ENCODE measurements at places on chromosomes 2 and 18. TPM values are rescaled to one million over a fixed set of nuclear protein-coding genes. Genes with fewer than 3 reads are reported as not detected.

DNA sequence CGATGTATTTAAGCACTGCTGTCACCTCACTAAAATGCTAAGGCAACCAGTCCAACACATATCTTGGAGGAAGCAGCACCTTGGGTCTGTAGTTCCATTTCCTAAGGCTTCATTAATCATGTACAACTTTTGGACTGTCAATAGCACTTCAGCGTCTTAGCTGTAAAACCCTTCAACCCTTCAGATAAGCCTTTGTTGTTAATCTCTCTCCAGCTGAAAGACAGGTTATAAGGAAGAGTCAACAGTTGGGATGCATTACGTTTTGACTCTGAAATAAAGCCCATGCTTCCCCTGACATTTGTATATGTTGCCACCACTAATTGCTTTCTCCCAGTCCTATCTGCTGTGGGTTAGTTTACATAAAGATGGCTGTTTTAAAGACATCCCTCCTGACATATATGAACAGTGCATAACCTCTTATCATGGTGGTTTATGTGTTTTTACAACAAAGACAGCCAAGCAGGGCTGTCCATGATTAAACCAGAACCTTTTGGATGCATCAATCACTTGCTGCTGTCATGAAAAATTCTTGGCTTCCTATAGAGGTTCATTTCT, 81.5 kb downstream of the EPHA4 start:
- no peaks in the 10 kb centered on the region for H3K36me3 ChIP-seq
- no peak overlapping the region for H3K4me3 ChIP-seq
- H3K4me1 ChIP-seq, result no peaks in the 10 kb centered on the region
- no peaks in the 10 kb centered on the region for H3K27me3 ChIP-seq

- no peaks in the 10 kb centered on the region for H3K36me3 ChIP-seq
- H3K27me3 ChIP-seq, result no peaks in the 10 kb centered on the region
- no peaks in the 10 kb centered on the region for H3K4me1 ChIP-seq
- H3K4me3 ChIP-seq, result no peak overlapping the region
- no peak overlapping the region for H3K27ac ChIP-seq
- no peak for DNase-seq
These were observed 57.9 kb upstream of the SPHKAP start for GRCh38 chr2:228239207-228239906.

- H3K27me3 ChIP-seq, result no peaks in the 10 kb centered on the region
- DNase-seq, result no peak
- no peak overlapping the region for H3K27ac ChIP-seq
- H3K4me3 ChIP-seq, result no peak overlapping the region
These were observed 1919.9 kb upstream of the LRRTM1 start for GRCh38 chr2:82224301-82224940.

DNA sequence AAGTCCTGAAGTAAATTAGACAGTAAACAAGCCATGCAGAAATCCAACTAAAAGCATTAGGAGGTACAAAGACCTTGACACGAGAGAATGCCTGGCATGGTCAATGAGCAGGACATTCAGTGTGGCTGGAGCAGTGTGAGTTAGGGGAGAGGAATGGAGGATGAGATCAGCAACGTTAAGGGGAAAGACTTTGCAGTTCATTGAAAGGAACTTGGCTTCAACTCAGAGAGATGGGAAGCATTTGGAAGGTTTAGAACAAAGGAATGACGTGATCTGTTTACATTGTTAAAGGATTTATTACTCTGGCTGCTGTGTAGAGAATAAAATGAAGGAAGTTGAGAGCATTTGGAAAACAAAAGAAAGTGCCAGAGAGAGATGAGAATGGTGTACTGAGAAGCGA, 621.3 kb downstream of the XIRP2 start:
- no peak overlapping the region for H3K4me3 ChIP-seq
- no peak overlapping the region for H3K27ac ChIP-seq
- DNase-seq, result no peak
- H3K4me1 ChIP-seq, result no peaks in the 10 kb centered on the region
- no peaks in the 10 kb centered on the region for H3K27me3 ChIP-seq

- H3K27me3 ChIP-seq, result no peaks in the 10 kb centered on the region
- DNase-seq, result no peak
- no peak overlapping the region for H3K27ac ChIP-seq
- H3K36me3 ChIP-seq, result no peaks in the 10 kb centered on the region
- peaks cover 32% of the 10 kb centered on the region for H3K4me1 ChIP-seq
- H3K4me3 ChIP-seq, result no peak overlapping the region
These were observed 9.8 kb downstream of the PRLH start for GRCh38 chr2:237575869-237576862.

DNA sequence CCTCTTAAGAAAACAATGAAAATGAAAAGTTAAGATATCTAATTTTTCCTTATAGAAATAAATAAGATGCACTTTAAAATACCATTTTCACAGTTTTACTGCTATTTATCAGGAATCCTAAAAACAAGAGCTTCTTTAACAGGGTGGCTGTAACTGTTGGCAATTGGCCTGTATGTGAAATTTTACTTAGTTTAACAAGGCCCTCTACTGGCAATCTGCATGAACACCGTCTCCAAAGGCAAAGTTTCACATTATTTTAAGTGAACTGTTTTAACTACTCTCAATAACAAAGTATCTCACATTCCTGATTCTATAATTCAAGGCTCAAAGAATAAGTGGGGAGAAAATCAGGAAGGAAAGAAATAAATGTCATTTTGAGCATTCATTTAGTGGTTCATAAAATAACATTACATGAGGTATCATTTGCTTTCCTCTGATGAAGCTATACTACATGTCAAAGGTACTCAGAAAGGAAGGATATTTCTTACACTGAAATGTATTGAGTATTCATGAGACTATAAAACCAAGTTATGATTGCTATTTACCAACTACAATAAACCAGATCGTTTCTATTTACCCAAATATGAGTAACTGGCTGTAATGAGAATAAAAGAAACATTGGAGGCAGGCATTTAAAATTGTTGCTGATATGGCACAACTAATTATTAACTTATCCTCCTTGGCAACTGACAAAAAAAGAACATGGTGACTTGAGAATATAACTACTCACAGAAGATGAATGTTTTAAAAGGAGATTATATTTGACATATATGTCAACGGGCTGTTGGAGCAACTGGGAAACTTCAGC, 7.0 kb downstream of the NCKAP5 start:
- no peaks in the 10 kb centered on the region for H3K36me3 ChIP-seq
- H3K4me1 ChIP-seq, result no peaks in the 10 kb centered on the region
- no peak for DNase-seq
- no peaks in the 10 kb centered on the region for H3K27me3 ChIP-seq
- H3K27ac ChIP-seq, result no peak overlapping the region

DNA sequence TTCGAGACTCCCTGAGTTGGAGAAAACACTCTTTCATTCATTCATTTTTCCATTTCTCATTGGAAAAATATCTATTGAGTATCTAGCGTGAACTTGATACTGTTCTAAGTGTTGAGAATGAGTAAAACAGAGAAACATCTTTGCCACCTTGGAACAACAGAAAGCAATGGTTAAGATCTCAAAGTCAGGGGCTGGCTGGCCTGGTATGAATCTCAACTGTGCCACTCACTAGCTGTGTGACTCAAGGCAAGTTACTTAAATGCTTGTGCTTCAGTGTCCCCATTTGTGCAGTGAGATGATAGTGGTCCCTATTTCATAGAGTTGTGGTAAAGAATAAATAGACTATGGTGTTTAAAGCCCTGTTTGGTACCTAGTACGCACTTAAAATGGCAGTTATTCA, 415.2 kb downstream of the NBAS start:
- H3K4me1 ChIP-seq, result no peaks in the 10 kb centered on the region
- no peak overlapping the region for H3K27ac ChIP-seq
- no peak for DNase-seq
- H3K27me3 ChIP-seq, result no peaks in the 10 kb centered on the region

GRCh38 chr2:130912471-130912870, 75.8 kb downstream of the ARHGEF4 start:
- H3K27me3 ChIP-seq, result peaks cover 39% of the 10 kb centered on the region
- peak; percentile 74 for DNase-seq
- no peak overlapping the region for H3K4me3 ChIP-seq
- H3K4me1 ChIP-seq, result no peaks in the 10 kb centered on the region
- H3K36me3 ChIP-seq, result no peaks in the 10 kb centered on the region

- no peaks in the 10 kb centered on the region for H3K36me3 ChIP-seq
- no peak for DNase-seq
- no peak overlapping the region for H3K4me3 ChIP-seq
- no peaks in the 10 kb centered on the region for H3K4me1 ChIP-seq
- H3K27me3 ChIP-seq, result no peaks in the 10 kb centered on the region
These were observed 273.1 kb downstream of the TSN start for GRCh38 chr2:122028371-122029100.

DNA sequence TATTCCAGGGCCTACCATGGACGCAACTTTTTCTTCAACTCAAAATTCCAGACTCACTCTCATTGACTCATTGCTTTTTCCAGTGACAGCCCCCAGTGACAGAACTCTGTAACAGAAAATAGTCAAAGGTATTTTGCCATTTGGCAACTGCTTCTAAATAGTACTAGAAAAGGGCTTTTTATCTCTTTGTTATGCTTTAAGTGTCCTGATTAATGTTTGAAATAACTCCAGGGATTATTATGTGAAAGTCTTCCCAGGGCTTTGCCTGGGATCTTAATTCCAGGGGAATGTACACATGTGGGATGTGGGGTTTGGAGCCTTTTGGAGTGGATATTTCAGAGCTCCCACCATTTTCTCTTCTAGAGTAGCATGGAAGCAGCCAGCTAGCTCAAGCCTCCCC, 198.8 kb downstream of the KCNS3 start:
- H3K4me1 ChIP-seq, result peaks cover 11% of the 10 kb centered on the region
- DNase-seq, result no peak
- no peaks in the 10 kb centered on the region for H3K36me3 ChIP-seq
- no peaks in the 10 kb centered on the region for H3K27me3 ChIP-seq
- no peak overlapping the region for H3K4me3 ChIP-seq

DNA sequence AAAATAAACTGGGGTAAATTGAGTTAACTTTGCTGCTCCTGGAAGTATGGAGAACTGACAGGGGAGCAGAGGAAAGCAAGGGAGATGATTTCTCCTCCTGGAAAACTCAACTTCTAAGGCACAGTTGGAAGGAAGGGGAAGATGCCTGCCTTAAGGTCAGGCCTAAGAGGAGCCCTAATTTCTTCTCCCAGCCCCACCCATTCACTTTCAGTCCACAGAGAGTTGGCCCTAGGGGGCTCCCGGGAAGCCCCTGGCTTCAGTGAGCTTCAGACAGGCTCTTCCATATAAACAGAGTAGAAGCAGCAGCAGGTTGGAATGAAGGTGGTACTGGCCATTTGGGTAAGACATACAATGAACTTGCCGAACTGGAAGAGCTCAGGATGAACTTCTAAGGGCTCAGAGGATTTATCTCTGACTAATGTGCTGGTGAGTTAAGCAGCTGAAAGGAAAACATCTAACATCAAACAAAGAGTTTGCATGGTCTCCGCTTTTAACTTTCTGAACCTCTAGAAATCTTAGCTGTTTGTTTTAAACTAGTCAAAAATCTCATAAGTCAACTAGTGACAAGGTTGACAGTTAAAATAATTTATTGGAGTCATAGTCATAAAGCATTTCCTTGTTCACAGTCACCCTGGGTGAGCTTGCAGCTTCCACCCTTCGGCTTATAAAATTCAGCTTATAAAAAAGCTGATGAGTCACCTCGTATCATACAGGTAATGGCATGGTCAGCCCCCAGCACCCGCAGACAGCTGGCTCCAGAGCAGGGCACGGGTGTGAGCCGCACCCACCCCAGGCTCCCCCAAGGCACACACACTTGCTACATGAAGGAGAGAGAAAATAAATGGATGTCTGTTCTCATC, 9.8 kb downstream of the MALL start:
- peak overlapping the region; percentile 31 for H3K27ac ChIP-seq
- DNase-seq, result peak; percentile 66
- H3K4me1 ChIP-seq, result peaks cover 20% of the 10 kb centered on the region
- no peaks in the 10 kb centered on the region for H3K36me3 ChIP-seq

DNA sequence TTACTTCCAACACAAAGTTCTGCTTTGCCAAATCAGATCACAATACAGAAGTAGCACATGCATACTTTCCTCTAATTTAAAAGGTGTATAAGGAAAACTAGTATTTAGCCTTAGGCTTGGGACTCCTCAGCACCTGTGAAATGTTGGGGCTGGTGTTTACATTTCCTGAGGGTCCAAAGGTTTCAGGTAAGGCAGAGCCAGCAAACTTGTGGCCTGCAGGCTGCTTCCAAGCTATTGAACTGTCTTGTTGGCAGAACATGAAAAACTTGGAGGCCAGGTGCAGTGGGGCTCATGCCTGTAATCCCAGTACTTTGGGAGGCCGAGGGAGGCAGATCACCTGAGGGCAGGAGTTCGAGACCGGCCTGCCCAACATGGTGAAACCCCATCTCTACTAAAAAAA, 26.5 kb upstream of the GPR39 start:
- no peaks in the 10 kb centered on the region for H3K36me3 ChIP-seq
- H3K4me3 ChIP-seq, result no peak overlapping the region
- no peak overlapping the region for H3K27ac ChIP-seq
- no peak for DNase-seq
- no peaks in the 10 kb centered on the region for H3K4me1 ChIP-seq

GRCh38 chr18:34121200-34121721, 103.5 kb downstream of the NOL4 start:
- DNase-seq, result no peak
- H3K27me3 ChIP-seq, result no peaks in the 10 kb centered on the region
- no peak overlapping the region for H3K27ac ChIP-seq
- H3K36me3 ChIP-seq, result no peaks in the 10 kb centered on the region
- no peaks in the 10 kb centered on the region for H3K4me1 ChIP-seq

DNA sequence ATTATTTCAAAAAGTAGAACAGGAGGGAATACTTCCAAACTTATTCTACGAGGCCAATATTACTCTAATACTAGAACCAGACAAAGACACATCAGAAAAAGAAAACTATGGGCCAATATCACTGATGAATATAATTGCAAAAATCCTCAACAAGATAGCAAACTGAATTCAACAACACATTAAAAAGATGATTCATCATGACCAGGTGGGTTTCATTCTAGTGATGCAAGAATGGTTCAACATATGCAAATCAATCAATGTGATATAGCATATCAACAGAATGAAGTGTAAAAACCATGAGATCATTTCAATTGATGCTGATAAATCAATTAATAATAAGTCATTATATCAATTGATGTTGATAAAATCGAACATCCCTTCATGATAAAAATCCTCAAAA, 22.4 kb upstream of the EML6 start:
- no peaks in the 10 kb centered on the region for H3K36me3 ChIP-seq
- no peaks in the 10 kb centered on the region for H3K4me1 ChIP-seq
- no peaks in the 10 kb centered on the region for H3K27me3 ChIP-seq
- no peak overlapping the region for H3K4me3 ChIP-seq

Gene SNTG2
- total RNA-seq, result 3.3 TPM

Gene ITGB6
- not detected for total RNA-seq

Gene MSH6
- 36.3 TPM for total RNA-seq

Gene RBKS
- total RNA-seq, result 0.63 TPM

Gene PLA2R1
- 5.4 TPM for total RNA-seq
